ENCODE measurements at places on chromosomes 4 and X.

DNA sequence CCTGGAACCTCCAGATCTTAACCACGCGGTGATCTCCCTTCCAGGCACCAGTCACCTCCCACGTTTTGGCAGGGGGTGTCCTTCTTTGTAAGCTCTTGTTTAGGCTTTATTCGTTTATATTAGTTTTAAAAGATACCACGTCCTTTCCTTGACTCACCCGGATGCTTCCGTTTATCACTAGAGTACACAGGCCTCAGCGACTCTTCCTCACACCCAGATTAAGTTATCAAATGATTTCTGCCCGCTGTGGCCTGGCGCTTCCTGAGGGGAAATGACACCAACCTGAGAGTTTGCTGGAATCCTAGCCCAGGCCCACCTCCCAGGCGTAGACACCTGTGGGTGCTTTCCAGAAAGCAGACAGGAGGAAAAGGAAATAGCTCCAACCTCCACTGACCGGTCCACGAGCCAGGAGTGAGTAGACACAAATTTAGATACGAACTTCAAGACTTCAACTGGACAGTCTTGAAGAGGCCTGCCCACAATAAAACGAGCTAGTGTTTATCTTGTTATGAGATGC, 756 bp upstream of the ADAMTS3 start:
- DNase-seq, result peak; percentile 11

DNA sequence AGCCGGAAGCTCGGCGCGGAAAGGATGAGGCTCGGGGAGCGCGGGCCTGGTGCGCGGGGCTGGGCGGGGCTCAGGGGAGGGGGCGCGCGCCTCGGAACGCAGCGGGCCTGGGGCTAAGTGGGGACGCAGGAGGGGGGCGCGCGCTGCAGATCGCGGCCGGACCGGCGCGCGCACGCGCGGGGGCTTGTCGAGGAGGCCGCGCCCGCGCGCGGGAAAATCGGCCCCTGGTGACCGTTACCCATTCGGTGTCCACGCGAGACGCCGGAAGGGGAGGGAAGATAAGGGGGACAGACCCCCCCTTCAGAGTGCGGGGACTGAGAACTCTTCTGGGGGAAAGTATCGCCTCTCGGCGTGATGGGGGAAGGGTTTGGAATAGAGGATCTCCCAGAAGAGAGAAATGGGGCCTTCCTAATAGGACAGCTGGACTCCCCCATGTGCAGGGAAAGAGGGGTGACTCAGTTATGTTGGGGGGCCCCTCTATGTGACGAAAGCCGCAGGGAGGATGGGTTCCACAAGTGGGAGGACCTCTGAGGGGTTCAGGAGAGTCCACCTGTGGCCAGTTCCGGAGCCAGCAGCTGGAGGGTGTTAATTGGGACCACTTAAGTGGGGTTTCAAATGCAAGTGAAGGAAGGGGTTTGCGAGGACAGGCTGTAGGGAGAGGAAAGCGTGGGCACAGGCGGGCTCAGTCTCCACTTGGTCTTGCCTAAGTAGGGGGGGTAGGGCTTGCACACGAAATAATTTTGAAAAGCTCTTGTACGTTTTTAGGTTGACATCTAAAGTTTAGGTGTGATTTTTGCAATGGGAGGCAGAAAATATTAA, 584 bp downstream of the SUV39H1 start:
- DNase-seq, result peak; percentile 73

DNA sequence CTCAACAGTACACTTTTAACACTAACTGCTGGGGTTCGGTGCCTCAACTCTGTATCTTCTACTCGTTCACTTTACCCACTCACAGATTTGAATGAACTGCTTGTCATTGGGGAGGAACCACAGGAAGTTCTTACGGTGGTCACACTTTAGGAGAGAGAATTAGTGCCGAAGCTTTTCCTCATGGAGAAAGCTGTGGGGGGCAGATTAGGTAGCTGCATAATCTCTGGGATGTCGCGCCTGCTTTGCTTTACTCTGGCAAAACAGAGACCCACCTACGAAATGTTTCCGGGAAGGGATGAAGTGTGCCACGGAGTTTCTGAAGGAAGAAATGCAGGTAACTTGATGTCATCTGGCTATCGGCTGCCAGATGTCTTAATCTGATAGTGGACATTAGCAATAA, 949.7 kb upstream of the TENM3 start:
- no peak for DNase-seq

- DNase-seq, result peak; percentile 24
Observed at GRCh38 chr4:186820391-186820891, 96.8 kb upstream of the FAT1 start.

- peak; percentile 26 for DNase-seq
Observed at GRCh38 chr4:183101956-183102480, 3.0 kb downstream of the WWC2 start.

GRCh38 chr4:37653601-37654000, 32.6 kb downstream of the RELL1 start:
- peak; percentile 88 for DNase-seq

DNA sequence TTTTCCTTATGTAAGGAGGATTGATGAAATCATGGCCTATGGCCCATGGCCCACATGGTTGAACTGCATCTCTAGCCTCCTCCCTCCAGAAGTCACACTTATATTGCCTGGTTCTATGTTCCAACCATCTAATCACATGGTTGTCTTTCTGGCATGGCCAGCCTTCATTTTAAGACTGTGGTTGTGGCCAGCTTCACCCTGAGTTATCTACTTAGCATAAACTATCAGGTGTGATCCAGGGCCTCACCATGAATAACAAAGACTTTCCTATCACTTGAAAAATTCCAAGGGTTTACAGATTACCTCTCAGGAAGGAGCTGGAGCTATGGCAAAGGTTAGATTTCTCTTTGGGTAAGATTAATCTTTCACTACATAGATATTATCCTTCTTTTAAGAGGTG, 222.8 kb downstream of the SNCA start:
- no peak for DNase-seq

GRCh38 chr4:158492391-158492790, 29.3 kb upstream of the RXFP1 start:
- DNase-seq, result no peak

GRCh38 chrX:122055460-122055859, 1008.0 kb downstream of the GLUD2 start:
- no peak for DNase-seq

GRCh38 chr4:97577004-97577403, 566.3 kb downstream of the STPG2 start:
- no peak for DNase-seq

GRCh38 chrX:31058284-31058683, 13.6 kb downstream of the FTHL17 start:
- DNase-seq, result no peak

GRCh38 chr4:176358083-176358469, 38.3 kb downstream of the SPCS3 start:
- DNase-seq, result no peak

DNA sequence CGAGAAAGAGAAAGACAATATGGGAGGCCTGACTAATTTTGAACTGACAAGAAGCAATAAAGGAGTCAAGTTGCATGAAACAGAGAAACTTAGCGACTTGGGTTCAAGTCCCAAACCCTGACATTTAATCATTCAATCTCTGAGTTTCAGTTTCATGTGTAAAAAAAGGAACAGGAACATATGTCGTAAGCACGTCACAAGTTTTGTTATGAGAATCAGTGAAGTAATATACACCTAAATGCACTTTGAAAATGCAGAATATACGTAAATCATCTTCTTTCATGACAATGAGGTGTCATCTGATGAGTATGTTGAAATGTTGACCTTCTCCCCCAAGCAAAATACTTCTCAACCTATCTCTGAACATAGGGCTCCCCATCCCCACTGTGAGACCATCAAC, 10.4 kb downstream of the ACOT9 start:
- no peak for DNase-seq

- DNase-seq, result no peak
Observed at GRCh38 chr4:140289486-140289885, 84.0 kb upstream of the SCOC start.

GRCh38 chr4:151226004-151226932, 50.7 kb upstream of the PRSS48 start:
- peak; percentile 84 for DNase-seq

DNA sequence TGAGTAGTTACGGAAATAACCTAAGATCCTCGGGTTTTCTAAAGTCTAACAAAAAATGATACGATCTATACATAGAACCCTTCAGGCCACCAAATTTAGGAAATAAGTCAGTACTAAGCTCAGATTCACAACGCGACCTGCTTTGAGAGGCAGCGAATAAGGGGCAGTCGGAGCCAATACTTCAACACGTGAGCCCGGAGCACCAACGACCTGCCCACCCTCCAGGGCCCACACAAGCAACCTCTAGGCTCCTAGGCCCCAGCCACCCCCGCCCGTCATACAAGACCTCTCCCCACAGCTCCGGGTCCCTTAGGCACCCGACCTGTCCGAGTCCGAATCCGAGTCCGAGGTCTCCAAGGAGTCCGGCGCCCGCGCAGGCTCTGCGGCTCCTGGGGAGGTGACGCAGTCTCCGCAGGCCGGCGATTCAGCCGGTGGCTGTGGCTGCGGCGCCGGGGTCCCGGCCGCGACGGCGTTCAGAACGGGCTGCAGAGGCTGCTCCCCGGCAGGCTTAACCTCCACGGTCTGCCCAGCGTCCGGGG, 580 bp downstream of the NAF1 start:
- peak; percentile 61 for DNase-seq

DNA sequence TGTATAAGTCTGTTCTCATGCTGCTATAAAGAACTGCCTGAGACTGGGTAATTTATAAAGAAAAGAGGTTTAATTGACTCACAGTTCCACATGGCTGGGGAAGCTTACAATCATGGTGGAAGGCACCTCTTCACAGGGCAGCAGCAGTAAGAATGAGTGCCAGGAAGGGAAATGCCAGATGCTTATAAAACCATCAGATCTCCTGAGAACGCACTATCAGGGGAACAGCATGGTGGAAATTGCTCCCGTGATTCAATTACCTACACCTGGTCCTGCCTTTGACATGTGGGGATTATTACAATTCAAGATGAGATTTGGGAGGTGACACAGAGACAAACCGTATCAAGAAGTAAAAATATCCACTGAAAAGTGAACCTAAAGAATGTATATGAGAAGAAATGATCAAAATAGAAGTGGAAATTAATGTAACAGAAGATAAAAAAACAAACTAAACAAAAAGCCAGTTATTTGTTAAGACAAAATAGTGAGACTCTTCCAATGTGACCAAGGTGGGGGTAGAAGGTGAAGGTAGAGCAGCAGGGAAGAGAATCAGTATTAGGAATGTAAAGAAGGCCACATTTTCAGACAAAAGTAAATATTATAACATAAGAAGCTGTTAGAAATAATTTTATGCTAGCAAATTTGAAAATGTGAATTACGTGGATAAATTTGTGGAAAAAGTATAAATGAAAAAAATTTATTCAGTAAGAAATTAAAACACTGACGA, 372.9 kb downstream of the NKX6-1 start:
- DNase-seq, result no peak

GRCh38 chr4:47667552-47667951, 170.3 kb downstream of the CORIN start:
- peak; percentile 2 for DNase-seq

DNA sequence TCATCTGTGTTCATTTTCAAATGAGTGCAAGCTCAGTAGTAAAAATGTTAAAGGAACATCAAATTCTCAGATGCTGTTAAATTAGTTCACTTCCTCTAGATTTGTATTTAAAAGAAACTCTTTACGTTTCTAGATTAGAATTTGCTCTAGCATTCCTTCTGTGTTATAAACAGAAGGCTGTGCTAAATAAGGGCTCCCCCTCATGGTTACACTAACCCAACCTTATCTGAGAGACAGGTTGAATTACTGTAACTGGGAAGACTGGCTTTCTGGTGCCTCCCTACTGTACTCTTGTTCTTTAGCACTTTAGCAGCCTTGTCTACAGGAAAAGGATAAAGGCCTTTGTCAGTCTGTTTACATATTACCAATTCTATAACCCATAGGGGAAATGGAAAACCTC, 56.8 kb downstream of the RXFP1 start:
- DNase-seq, result peak; percentile 36

DNA sequence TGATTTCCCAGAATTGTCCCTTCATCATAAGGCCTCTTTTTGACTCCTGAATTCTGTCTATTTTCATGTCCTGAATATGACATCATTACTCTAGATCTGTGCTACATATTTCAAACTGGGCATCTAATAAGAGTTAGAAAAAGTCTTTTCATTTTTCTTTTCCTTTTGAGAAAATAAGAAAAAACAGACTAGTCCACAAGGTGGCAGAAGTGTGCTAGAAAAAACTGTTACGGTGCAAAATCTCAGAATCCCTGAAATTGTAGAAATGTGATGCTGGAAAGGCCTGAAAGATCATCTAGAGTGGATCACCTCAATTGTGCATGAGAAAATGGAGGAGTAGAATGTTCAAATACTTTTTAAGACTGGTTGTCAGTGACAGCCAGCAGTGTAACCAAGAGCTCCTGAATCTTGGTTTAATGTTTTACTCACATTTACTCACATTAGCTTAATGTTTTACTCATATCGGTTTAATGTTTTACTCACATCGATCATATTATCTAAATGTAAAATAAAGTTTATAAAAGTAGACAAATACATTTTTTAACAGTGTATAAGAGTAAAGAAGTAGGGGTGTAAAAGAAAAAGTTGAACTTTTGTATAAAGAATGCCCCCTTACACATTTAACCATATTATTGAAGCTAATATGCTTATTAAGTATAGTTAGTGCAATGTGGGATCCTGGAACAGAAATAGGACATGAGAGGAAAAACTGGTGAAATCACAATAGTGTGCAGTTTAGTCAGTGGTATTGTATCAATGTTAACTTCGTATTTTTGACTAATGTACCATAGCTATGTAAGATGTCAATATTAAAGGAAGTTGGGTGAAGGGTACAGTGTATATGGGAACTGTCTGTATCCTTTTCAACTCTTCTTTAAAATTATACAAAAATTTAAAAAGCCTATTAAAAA, 15.2 kb downstream of the ASB11 start:
- peak; percentile 18 for DNase-seq

- no peak for DNase-seq
Observed at GRCh38 chr4:45954276-45954675, 169.6 kb downstream of the GABRG1 start.

- no peak for DNase-seq
Observed at GRCh38 chr4:87527431-87528220, 1.6 kb downstream of the SPARCL1 start.

GRCh38 chrX:13827298-13828090, 10.6 kb upstream of the GPM6B start:
- no peak for DNase-seq

GRCh38 chr4:48490680-48491513, 845 bp downstream of the ZAR1 start:
- no peak for DNase-seq

DNA sequence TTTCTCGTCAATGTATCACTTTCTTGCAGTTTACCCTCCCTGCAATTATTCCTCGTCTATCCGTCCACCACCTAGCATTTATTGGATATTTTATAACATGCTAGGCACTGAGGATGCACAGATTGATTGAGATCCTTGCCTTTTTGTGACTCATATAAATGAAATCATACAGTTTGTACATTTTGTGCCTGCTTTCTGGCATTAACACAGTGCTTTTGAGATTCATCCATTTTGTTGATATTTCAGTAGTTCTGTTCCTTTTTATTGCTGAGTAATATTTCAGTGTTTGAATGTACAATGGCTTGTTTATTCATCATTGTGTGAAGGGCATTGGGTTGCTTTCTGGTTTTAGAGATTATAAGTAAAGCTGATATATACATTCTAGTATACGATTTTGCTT, 841 bp downstream of the TBC1D19 start:
- DNase-seq, result peak; percentile 28

All from ELR (cell line).